ENCODE measurements at places on chromosomes 12 and 14.
A peak's percentile ranks its signal among the peaks of the same experiment; 100 is the strongest.

- DNase-seq: peak; percentile 11
These were observed 111.9 kb downstream of the FOXN3 start for GRCh38 chr14:89304972-89305703.

DNA sequence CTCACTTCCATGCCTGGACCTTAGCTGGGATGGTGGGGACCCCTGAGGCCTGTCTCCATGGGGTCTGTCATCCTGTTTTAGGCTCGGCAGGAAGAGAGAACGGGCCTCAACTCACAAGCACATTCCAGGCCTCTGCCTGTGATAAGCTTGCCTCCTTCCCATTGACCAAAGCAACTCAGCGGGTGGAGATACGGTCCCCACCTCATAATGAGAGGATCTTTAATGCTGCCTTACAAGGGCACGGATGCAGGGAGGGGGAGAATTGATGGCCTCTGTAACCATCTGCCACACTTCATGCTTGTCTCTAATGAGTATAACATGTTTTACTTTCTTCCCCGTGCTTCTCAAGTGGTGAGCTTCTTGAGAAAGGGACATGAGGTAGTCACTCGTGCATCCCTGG is 50.0 kb downstream of the GLT1D1 start:
- DNase-seq: no peak

GRCh38 chr12:65232476-65233077 is 45.9 kb upstream of the MSRB3 start:
- peak; percentile 32 for DNase-seq

- DNase-seq: no peak
These were observed 34.0 kb downstream of the CHGA start for GRCh38 chr14:92956961-92957360.

- peak; percentile 80 for DNase-seq
These were observed 124.4 kb downstream of the RPS29 start for GRCh38 chr14:49461529-49462401.

- no peak for DNase-seq
These were observed 166.1 kb upstream of the E2F7 start for GRCh38 chr12:77231501-77231918.

- DNase-seq: no peak
These were observed 267.1 kb upstream of the PRKD1 start for GRCh38 chr14:30194741-30195148.

- no peak for DNase-seq
These were observed 44.6 kb downstream of the SRGAP1 start for GRCh38 chr12:63888908-63889635.

GRCh38 chr12:25213338-25213737 is 18.3 kb downstream of the ETFRF1 start:
- no peak for DNase-seq

- DNase-seq: no peak
These were observed 70.8 kb downstream of the BTG1 start for GRCh38 chr12:92074889-92075288.

DNA sequence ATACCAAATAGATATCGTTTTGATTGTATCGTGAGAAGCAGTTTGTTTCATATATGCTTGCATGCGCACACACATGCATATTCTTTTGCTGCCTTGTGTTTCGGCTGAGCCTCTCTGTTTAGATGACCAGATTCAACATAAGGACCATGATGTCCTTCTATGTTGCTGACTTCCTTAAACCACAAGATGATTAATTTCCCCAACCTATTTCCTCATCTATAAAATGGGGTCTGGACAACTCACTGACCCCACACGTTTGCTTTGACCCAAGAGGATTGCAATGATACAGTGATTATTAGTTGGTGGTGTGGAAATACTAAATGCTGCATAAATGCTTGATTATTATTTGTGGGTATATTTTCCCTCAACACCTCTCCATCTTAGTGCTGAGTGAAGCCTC is 16.8 kb upstream of the FOS start:
- DNase-seq: no peak

- DNase-seq: no peak
These were observed 11.0 kb upstream of the MGP start for GRCh38 chr12:14896521-14897169.

DNA sequence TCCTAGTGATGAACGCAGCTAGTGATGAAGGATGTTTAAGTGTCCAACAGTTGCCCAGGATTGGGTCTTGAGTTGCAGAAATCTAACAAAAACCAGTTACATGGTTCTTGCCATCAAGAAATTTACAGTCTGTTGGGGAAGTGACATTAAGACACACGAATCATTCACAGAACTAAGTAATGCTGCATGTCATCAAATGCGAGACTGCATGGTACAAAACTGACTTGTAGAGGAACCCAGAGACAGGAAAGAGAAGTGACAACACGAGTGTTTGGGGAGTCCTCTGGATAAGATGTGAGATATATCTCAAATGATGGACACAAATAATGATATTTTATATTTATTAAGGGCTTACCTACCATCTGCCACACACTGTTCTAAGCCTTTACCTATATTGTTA is 6.1 kb upstream of the SYNE3 start:
- DNase-seq: no peak

GRCh38 chr14:22266683-22267082 is 322.3 kb downstream of the DAD1 start:
- DNase-seq: no peak

- no peak for DNase-seq
These were observed 211.8 kb downstream of the SNAPC1 start for GRCh38 chr14:61973981-61974380.

DNA sequence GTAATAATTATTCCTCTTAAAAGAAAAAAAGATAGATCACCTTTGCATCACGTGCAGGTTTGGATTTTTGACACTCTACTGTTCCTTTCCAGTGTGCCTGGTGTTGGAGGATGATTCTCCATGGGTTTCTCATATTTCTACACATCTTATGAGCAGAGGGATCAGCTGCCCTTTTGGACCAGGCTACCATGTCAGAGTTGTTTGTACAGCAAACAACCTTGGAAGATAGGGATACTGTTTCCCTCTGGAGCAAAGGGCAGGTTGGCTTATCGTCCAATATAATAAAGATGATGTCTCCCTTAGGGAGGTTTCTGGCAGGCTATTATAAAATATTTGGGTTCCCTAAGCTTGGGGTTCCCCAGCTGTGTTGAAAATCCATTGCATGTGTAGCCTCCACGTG is 42.1 kb downstream of the DAO start:
- DNase-seq: no peak

- no peak for DNase-seq
These were observed 77.3 kb downstream of the EMP1 start for GRCh38 chr12:13273850-13274249.

GRCh38 chr12:78674311-78675090 is 190.1 kb upstream of the SYT1 start:
- no peak for DNase-seq

GRCh38 chr14:26379951-26380350 is 217.9 kb downstream of the NOVA1 start:
- DNase-seq: no peak

DNA sequence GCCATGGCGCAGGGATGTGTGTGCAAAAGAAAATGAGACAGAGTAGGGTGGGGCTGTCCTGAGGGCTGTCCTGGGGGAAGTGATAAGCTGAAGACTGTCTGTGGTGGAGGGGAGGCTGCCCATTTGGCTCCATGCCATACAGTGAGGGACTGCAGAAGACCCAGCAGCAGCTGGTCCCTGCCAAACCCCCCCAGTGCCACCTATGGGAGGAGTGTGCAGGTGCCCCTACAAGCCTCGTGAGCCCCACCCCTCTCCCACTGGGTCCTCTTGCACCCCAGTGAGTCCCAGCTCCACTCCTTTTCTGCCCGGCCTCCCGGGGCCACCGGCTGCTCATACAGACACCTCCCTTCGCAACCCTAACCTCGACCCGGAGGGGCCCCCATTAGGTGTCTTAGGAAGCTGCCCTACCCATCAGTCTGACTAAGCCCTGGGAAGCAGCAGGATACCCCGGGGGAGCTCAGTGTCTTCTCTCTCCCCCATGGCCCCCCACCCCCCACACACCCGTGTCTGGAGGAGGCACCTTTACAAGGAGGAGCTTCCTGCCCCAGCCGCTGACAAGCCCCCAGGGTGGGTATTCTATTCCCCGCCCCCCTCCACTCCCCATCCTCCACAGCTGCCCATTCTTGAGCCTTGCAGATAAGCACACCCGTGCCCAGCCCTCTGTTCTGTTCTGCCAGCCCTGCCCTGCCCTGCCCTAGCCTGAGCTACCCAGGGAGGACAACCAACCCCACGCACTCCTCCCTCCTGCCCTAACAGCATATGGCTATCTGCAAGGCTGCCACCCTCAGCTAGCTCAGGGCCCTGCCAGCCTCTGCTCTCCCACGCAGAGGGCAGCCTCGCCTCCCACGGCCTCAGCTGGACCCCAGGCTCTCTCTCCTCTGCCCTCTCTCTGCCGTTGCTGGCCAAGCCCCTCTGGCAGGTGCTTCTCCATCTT is 41.9 kb downstream of the SLC6A12 start:
- DNase-seq: no peak

- no peak for DNase-seq
These were observed 35.2 kb downstream of the PRIMA1 start for GRCh38 chr14:93752980-93753561.
